ENCODE measurements at places on chromosomes 6 and 20.
A peak's percentile ranks its signal among the peaks of the same experiment; 100 is the strongest.

DNA sequence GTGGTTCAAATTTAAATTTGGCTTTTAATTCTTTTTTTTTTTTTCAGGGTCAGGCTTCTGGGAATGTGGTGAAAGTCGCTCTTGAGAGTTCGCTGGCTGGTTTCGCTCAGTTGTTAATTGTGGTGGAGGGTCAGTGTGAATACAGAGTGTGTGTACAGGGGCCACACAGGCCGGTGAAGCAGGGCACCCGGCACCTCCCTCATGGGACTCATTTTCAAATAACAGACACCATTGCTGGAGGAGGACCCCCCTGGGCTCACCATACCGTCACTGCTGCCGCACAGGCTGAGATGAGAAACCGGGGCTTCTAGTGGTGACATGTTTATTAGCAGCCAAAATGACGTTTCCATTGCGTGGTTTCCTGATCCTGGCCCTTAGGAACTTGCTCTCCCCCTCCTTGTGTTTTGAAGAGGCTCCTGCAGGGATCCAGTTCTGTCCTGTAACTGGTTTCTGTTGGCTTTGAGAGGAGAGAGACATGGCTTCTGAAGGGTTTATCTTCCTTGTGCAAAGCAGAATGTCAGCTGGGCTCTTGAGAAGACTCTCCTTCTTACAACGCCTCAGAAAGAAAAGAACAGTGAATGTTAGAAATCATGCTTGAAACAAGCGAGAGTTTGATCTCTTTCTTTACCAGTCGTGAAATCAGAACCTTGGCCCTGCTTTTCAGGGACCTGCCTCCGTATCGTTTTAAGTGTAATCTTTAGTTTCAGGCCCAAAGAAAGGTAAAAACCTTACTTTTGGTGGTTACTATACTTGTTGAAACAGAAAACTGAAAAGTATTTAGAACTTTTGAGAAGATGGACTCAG is 37.8 kb downstream of the DUSP22 start:
- peak; percentile 69 for DNase-seq

DNA sequence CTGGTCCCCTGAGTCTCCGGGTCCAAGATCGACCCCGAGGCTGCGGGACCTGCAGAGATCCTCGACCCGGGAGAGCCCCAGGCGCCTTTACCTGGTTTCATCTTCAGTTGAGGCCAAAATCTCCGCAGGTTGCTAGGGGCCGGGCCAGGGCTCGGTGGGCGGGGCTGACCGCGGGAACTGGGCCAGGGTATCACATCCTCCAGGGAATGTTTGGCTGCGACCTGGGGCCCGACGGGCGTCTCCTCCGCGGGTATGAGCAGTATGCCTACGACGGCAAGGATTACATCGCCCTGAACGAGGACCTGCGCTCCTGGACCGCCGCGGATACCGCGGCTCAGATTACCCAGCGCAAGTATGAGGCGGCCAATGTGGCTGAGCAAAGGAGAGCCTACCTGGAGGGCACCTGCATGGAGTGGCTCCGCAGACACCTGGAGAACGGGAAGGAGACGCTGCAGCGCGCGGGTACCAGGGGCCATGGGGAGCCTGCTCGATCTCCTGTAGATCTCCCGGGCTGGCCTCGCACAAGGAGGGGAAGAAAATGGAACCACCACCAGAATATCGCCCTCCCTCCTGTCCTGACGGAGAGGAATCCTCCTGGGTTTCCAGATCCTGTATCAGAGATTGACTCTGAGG is 53.8 kb upstream of the POLR1H start:
- DNase-seq = no peak

DNA sequence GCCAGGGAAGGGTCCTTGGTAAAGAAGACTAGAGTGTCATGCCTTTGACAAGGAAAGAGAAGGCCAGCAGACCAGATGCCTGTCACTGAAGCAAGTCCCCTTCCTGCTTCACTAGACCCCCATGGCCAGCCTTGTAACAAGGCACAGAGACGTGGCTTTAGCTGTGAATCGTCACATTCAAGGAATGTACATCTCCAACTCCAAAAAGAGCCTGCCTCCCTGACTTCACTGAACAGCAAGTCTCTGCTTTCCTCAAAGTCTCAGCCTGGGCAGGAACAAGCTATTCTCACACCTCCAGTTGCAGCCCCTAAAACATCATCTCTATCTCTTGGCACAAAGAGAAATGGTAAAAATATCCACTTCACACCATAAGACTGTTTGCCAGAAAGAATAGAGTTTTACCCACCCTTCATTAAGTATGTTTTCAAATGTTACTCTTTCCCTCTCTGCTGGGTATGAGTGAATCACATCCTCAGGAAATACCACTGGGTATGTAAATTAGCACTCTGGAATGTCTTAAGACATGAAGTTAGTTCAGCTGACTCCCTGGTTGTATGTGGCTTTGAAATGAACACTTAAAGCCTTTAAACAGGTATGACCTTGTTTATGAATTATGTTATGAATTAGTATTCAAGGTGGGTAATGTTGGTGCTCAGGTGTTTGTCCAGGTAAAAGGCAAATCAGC is 46.4 kb upstream of the NT5E start:
- no peak for DNase-seq

DNA sequence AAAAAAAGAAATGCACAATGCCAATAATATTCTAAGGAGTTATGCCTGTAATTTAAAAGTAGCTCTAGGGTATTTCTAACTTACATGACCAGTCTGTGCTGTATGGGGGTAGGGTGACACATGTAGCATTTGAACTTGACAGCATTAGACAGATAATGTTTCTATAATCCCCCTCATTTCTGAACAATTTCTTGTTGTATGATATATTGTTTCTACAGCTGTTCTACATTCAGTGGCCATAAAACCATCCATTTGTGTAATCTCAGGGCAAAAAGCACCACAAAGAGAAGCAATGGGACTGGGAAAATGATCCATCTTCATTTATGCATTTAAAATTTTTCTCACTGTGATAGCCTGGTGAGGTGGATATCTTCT is 767.8 kb downstream of the TFAP2A start:
- DNase-seq = no peak

DNA sequence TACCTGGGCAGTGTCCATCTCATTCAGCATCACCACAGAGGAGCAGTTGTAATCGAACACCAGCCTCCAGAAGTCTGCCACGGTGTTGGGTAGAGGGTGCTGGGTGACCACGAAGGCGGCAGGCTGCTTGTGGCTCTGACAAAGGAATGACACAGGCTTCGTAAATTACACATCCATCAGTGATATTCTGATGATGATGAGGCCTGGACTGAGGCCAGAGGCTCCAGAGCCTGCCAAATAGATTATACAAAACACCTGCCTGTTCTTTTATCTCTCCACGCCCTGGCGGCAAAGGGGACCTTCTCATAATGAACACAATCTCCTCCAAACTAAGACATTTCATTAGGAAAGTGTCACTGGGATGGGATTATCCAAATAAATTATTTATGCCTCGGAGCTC is 480.2 kb upstream of the CHD6 start:
- no peak for DNase-seq

DNA sequence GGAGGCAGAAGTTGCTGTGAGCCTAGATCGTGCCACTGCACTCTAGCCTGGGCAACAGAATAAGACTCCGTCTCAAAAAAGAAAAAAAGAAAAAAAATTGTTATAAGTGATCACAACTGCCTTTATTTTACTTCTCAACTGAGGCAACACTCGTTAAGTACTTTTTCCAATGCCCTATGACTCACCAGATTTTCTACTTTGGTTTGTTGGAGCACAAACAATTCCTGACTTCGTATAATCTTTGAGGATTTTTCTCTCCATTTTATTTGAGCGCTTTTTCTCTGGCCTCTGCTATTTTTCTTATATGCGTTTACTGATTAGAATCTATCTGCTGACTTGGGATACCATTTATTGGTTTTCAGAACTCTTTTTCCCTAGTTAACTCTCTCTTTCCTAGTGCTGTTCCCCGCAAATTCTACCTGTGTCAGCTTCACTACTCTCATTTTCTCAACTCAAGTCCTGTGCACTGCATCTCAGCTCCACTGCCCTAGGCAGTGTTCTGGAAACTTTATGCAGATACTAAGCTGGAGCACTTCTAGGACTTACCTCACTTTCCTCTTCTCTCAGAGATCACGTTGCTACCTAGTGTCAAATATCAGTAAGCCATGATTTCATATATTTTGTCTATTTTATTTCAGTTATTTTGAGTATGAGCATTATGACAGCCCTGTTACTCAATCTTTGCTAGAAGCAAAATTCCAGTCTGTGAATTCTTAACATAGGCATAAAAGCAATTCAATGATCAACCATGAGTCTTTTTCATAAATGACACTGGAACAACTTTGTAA is 1120.1 kb upstream of the CITED2 start:
- DNase-seq = no peak

GRCh38 chr6:128307671-128308070 is 212.7 kb downstream of the PTPRK start:
- DNase-seq = no peak

DNA sequence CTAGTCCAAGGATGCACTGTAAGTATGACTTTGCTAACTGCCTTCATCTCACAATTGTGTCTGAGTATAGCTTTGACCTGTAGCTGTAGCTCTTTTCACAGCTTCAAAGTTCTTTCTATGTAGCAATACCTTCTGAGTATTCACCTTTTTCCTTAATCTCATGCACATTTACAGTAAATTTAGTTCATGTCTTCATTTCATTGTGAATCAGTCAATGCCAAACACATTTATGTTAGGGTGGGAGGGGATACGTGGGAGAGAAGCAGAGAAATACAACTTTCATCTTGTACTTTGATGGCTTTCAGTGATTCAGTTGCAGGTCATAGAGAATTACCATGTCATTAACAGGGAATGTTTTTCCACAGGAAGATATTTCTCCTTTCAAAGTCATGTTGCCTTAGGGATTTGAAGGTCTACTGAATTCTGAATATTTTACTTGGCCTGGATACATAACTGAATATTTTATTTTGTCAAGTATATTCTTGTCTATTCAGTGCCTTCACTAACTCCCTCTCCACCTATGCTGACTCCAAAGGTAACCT is 119.2 kb downstream of the TINAG start:
- no peak for DNase-seq

GRCh38 chr20:57735831-57736737 is 26.3 kb upstream of the PMEPA1 start:
- DNase-seq = no peak

- no peak for DNase-seq
Observed at GRCh38 chr6:82841309-82841708, 224.3 kb downstream of the UBE3D start.

GRCh38 chr6:106316375-106316766 is 9.2 kb downstream of the ATG5 start:
- no peak for DNase-seq

DNA sequence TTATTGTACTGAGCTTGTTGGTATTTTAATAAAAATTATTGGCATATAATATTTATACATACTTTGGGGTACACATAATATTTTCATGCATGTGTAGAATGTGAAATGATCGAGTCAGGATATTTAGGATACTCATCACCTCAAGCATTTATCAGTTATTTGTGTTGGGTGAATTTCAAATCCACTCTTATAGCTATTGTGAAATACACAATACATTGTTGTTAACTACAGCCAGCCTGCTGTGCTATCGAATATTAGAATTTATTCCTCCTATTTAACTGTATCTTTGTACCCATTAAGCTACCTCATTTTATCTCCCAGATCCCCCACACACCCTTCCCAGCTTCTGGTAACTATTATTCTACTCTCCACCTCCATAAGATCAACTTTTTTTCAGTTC is 14.6 kb upstream of the MICB start:
- no peak for DNase-seq

DNA sequence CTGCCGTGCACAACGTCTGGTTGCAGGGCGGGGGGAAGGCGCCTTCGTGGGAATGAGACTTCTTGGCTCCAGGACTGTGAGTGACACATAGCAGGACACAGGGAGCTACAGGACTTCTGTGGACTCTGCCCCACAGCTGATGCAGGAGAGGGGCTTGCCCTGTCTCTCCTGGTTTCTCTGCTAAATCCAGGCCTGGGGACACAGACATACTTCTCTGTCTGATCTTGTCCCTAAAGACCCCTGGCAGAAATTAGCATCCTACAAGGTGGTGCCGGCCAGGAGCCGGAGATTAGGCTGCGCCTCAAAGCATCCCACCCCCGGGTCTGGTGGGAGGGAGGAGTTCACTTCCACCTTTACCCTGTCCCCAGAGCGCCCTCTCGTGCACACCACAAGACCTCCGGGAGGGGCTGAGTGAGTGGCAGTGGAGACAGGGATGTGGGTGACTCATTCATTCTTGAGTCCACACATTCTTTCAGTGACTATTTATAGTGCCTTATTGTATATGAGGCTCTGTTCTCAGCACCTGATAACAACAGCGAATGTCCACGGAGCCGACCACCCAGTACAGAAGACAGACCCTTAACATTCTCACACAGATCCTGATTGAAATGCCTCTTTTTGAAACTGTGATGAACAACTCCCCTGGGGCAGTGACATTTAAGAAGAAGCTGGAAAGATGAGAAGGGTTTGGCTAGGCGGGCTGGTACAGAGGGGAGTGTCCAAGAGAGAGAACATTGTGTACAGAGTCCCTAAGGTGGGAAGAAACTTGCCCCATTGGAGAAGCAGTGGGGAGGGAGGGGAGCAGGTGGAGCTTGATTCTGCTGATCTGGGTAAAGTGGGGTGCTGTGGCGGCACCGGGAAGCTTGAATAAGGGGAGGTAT is 39.0 kb downstream of the GMPR start:
- DNase-seq = peak; percentile 93

GRCh38 chr6:32442977-32443552 is 3.4 kb downstream of the HLA-DRA start:
- no peak for DNase-seq

- no peak for DNase-seq
Observed at GRCh38 chr6:165962366-165962765, 205.3 kb downstream of the TBXT start.

GRCh38 chr20:10669843-10670446 is 3.9 kb downstream of the JAG1 start:
- no peak for DNase-seq

DNA sequence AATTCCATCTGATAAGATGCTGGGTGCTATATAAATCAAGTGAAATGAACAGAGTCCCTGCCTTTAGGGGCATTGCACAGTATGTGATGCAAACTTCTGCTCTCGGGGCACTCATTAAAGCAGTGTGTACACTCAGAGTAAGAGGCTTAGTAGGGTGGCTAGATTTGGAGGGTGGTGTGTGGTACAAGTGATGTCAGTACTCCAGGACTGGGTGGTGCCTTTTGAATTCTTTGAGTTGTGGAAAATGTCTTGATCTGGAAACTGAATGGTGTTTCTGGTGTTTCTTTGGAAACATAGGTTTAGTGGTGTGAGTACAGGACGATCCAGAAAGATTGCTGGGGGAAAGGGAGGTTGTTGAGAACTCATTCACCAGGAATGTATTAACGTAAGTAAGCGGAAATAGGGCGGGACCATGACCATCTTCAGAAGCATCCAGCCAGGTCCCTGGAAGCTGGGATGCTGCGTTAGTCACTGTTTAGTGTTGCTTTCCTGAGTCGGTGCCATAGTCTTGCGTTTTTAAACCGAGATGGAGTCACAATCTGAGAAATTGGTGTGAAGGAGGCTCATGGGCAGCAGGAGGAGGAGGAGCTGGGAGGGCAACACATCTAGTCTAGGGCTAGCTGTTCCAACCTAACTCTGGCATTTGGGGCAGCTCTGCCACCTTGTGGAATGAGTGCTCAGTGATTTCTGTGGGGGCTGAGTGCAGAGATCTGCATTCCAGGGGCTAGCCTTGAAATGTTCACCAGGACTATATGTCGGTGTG is 70.3 kb downstream of the SCAND1 start:
- DNase-seq = peak; percentile 72

GRCh38 chr6:118899948-118900347 is 6.0 kb downstream of the ASF1A start:
- no peak for DNase-seq

- no peak for DNase-seq
Observed at GRCh38 chr20:34373445-34373844, 10.4 kb downstream of the ITCH start.
